Fibroblast of skin of abdomen (primary cell): ENCODE measurements at places on chromosomes 5 and 9.

- DNase-seq, result no peak
Observed at GRCh38 chr5:41656597-41656996, 146.2 kb upstream of the PLCXD3 start.

- no peak for DNase-seq
Observed at GRCh38 chr5:84614906-84615305, 230.2 kb upstream of the EDIL3 start.

DNA sequence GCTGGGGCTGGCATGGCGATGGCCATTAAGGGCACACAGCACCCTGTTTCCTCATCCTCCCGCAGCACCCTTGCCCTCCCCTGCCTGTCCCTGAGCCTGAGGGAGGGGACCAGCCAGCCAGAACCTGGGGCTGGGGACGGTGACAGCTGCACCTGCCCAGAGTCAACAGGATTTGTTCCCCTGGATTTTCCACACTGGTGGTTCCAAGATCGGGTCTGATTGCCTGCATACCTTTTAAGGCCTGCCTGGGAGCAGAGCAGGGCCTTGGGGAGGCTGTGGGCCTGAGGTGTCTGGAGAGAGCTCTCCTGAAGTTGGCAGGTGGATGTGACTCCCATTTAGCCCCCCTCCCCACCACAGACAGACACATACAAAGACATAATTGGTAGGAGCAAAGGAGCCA is 61.0 kb upstream of the C5orf58 start:
- DNase-seq, result no peak

DNA sequence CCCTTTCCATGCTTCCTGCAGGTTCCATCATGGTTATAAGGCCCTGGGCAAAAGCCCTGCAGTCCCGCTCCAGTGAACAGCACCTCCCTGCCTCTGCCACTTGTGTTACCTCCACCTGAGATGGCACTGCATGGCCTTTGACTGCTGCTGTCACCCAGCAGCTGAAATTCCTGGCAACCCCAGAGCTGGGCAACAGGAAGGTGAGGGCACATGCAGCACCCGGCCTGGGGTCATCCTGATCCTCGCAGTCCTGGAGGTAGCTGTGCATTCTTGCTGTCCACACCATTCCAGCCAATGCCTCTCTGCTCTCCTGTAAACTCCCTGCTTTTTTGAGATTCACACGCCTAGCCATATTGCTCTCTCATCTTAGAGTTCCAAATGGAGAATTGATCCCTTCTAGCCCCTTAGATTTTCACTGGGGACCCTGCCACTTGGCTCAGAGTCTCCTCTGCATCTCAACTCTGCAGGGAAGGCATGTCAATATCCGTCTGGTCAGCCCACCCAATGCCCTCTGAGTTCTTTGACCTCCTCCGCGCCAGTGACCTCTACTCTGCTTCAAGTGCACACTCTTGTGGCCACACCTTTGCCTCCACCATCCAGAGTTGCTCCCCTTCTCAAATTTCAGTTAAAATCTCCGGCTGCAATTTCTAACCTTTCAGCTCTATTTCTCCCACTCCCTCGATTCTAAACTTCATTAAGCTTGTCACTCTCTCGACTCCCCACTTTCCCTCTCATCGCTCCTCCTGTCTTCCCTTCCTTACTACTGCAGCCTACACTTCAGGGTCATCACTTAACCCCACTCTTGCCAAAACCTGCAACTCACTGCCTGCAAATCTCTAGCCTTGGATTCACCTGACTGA is 93.4 kb downstream of the ANKH start:
- no peak for DNase-seq

- no peak for DNase-seq
Observed at GRCh38 chr5:35066260-35066795, 18.6 kb upstream of the AGXT2 start.

DNA sequence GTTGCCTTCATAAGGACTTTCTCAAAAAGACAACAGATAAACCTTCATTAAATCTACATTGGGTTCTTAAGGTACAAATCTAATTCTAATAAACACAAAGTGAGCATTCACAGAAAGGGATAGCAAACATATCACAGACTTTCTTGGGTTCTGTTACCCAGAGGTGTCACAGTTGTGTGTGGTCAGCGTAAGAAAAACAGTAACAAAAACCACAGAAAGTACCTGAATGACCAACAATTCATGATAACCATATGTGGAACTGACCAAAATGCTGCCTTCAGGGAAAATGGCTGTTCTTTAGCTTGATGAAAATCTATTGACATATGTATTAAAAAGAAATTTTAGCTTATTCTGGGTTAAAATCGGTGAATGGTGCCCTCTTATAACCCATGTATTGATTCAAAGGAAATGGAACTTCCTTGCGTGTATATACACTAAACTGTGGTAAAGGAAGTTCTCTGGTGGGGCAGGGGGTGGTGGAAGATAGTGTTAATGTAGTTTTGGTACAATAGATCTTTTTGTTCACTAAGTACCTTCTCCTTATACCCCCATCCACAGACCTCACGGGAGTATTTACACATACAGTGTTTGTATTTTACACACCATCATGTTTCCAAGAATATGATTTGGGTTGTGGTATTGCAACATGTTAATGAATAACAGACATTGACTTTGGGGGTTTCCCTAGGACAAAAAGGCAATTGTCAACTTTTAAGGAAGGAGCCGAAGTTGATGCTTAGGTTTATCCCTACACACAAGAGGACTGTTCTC is 152.5 kb downstream of the APBA1 start:
- DNase-seq, result no peak

GRCh38 chr5:67214707-67215447 is 18.3 kb upstream of the CD180 start:
- DNase-seq, result no peak

DNA sequence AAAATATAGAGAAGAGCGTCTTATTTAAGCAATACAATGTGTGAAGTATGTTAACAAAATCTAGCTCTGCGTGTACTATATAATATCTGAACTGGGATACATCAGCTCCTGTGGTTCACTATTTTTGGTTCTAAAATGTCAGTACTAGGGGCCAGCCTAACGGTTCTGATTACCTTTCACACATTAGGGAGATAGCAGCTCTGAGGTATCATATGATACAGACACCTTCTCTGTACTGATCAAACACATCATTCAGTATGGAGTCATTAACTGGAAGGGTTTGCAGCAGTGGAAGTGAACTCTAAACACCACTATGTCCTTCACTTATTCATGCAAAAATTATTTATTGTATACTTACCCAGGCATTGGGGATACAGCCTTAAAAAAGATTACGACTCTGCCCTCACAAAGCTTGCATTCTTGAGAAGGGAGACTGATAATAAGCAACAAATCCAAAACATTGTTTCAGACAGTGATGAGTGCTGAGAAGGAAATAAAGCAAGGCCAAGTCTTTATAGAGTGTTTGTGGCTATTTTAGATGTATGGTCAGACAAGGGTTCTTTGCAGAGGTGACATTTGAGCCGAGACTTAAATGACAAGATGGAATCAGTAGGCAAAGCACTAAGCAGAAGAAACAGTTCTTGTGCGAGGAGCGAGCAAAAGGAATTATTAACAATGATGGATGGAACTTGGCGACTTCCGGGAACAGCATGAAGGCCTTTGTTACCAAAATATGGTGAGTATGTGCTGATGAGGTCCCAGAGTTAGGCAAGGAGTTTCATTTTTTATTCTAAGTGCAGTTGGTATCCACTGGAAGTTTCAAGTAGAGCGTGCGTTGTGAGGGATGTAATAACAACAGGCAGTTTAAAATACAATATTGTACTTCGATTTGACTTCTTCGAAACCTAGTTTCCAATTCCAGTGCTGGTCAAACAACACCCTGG is 1.8 kb upstream of the LNPEP start:
- peak; percentile 40 for DNase-seq

GRCh38 chr5:177309351-177310191 is 2.1 kb downstream of the MXD3 start:
- peak; percentile 47 for DNase-seq

DNA sequence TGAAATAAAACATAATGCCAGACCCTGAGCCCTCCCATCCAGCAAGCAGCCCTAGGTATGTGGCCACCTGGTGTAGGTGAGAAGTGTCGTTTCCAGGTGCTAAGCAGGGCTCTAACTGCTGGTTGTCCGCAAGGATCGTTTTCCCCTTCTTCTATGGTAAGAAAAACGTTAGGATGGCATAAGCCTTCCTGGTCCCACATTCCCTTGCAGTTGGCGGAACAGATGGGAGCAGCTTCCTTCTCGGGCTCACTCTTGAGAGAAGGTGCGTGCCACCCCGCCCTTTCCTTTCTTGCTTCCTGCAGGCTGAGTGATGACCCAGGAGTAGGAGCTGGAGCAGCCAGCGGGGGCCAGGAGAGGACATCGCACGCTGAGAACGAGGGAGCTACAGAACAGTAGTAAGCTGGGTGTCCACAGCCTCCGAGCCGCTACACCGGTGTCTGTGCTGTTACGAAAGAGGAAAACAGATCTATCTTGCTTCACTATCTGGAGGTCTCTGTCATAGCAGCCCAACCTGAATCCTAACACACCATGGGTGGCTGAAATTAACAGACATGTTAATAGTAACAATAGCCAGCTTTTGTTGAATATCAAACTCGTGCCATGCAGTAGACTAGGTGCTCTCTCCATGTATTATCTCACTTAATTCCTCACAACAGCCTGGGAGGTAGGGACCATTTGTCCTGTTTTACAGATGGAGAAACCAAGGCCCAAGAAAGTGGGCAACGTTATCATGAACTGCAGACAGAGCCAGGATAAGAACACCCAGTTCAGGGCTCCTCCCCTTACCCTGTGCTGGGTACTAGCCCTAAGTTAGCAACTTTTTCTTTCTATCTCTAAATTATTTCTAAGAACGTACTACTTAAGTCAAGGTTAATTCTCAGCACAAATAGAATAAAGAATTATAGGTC is 139.8 kb downstream of the COL23A1 start:
- no peak for DNase-seq

DNA sequence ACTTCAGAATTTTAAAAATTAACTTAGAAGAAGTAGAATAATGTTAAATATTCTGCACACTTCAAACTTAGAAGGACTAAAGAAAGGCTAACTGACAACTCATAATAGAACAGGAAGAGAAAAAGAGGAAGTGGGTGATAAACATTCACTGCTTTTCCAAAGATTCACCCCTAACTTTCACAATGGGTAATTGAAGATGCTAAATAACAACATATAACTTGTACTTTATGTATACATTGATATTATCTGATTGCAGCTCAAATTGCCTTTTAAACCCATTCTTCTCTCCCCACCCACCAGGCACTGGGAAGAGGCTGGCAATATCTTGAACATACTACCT is 376.6 kb downstream of the EFNA5 start:
- DNase-seq, result no peak

DNA sequence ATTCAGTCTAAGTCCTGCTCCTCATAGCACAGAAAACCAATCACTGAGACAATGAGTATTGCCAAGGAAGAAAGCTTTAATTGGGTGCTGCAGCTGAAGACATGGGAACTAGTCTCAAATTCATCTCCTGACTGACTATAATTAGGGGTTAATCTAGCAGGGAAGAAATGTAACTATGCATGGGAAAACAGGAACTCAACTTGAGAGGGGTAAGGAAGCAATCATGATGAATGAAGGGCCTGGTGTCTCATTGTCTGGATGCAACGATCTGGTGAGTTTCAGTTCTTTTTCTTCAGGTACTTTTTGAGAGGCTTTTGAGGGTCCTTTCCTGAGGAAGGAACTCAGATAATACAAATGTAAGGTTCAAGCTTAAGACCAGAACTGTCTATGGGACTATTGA is 24.0 kb upstream of the OCLN start:
- DNase-seq, result no peak

- no peak for DNase-seq
Observed at GRCh38 chr5:107563959-107564544, 106.7 kb downstream of the EFNA5 start.

- DNase-seq, result no peak
Observed at GRCh38 chr9:5578698-5579085, 50.2 kb upstream of the RIC1 start.

DNA sequence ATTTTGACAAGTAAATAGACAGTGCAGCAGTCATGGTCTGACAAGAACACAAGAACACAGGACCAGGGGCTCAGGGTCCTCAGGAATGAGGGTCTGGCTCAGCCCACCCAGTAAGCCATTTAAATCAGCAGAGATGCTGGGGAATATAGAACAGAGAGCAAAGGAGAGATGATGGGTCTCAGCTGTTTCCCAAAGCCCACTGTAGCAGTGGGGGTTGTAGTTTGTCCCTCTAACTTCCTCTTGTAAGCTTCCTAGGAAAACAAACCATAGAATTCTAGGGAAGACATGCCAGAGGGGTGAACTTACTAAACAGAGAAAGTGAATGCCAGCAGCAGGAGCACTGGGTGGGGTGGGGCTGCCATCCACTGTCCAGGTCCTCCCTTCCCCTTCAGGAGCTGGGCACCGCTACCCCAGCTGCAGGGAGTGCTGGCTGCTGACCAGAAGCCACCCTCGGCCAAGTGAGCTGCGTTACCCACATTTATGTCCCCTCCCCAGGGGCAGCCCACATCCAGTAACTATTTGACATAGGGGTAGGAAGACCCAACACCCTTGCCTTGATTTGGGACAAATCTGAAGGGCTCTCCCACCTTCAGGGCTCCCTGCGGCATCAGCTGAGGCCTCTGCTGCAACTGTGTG is 41.6 kb downstream of the GABBR2 start:
- DNase-seq, result no peak

- no peak for DNase-seq
Observed at GRCh38 chr9:68983008-68983411, 30.9 kb downstream of the PRKACG start.

GRCh38 chr9:86947146-86948073 is at the start of gene GAS1:
TSS of gene GAS1 (minus strand) at chr9:86947506. CDS start at chr9:86946779, 727 bp downstream.
- peak; percentile 98 for DNase-seq

DNA sequence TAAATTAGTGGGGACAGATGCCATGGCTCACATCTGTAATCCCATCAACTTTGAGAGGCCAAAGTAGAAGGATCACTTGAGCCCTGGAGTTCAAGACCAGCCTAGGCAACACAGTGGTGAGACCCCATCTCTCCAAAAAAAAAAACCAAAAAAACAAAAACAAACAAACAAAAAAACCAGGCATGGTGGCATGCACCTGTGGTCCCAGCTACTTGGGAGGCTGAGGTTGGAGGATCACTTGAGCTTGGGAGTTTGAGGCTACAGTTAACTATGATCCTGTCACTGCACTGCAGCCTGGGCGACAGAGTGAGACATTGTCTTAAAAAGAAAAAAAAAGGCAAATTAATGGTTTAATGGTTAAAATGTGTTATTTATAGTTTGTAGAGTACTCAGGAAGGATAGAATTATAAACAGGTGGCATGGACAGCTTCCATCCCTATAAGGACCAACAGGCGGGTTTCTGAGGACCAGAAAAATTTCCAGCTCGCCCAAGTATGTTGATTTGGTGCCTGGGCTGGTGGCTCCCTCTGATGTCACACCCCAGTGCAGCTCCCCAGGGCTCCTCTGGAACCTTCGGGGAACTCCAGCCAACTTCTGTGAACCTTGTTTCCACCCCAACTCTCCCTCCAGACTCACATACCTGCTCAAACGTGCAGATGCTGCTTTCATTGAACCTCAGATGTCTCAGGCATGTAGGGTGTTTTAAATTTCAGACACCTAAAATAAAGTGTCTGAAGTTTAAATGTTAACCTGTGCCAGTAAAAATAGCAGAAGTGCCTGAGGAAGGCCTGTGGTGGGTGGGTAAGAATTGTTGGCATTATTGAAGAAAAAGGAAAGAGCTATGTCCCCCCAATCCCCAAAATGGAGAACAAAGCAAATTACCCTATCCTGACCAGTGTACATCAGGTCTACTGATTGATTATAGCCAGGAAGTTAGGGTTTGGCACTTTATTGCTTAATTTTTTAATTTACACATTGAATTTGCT is 69.0 kb downstream of the TRIO start:
- DNase-seq, result no peak

GRCh38 chr9:133242991-133243390 is 32.0 kb downstream of the ABO start:
- no peak for DNase-seq

- no peak for DNase-seq
Observed at GRCh38 chr5:142358121-142358520, 33.3 kb upstream of the SPRY4 start.
